ENCODE measurements at places on chromosomes 12 and 14. TPM values are rescaled to one million over a fixed set of nuclear protein-coding genes. Genes with fewer than 3 reads are reported as not detected.

The CABP1 gene
- polyA plus RNA-seq: 6.0 TPM

The PRB2 gene
- not detected for polyA plus RNA-seq

The SCNN1A gene
- 12.6 TPM for polyA plus RNA-seq

The OTX2 gene
- not detected for polyA plus RNA-seq

The YARS2 gene
- polyA plus RNA-seq: 36.9 TPM

The NANOG gene
- polyA plus RNA-seq: 0.49 TPM

The PPP4R4 gene
- 0.14 TPM for polyA plus RNA-seq

The PRPH gene
- polyA plus RNA-seq: 5.0 TPM

The ABHD12B gene
- 0.32 TPM for polyA plus RNA-seq

The AKAP3 gene
- polyA plus RNA-seq: 6.5 TPM

The LRP1-AS gene
- not detected for polyA plus RNA-seq

The MSRB3 gene
- polyA plus RNA-seq: 24.4 TPM

The TRPV4 gene
- 9.7 TPM for polyA plus RNA-seq

The MGP gene
- polyA plus RNA-seq: 28.8 TPM
